Suppressor macrophage (primary cell): ENCODE measurements at places on chromosomes 13 and 19.

- peak; percentile 66 for DNase-seq
Measured at GRCh38 chr19:7862413-7862951, 11.7 kb downstream of the PRR36 start.

- no peak for DNase-seq
Measured at GRCh38 chr13:102020611-102021216, 381.1 kb downstream of the FGF14 start.

DNA sequence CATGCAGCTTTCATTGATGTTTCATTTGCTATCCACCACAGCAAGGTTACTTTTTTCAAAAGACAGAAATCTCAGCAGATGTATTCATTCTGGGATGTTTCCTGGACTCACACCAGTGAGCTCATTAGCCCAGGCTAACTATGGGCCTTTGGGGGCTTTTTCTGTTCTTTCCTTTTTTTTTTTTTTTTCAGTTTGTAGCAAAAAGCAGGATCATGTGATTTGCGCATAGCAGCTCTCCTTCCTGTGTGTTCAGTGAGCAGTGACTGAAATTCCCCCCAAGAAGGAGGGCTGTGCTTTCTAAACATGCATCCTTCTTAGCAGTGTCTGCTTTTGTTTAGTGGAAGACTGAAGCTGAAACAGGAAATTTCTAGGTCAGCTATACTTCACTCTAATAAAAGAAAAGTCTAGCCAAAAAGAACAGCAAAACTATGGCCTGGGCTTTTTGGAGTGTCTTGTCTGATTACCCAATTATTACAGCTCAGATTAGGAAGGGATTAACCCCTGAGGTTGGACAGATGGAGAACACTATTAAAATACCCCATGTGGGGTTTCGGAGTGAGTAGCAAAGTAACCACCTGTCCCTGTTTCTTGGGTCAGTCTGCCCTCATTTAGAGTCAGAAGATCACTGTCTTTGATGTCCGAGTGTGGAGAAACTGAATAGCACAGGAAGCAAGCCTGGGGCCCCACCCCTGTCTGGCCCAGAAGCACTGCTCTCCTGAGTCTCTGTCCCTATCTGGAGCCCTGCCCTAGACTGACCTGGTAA, 8.9 kb upstream of the AMER2 start:
- DNase-seq, result no peak

DNA sequence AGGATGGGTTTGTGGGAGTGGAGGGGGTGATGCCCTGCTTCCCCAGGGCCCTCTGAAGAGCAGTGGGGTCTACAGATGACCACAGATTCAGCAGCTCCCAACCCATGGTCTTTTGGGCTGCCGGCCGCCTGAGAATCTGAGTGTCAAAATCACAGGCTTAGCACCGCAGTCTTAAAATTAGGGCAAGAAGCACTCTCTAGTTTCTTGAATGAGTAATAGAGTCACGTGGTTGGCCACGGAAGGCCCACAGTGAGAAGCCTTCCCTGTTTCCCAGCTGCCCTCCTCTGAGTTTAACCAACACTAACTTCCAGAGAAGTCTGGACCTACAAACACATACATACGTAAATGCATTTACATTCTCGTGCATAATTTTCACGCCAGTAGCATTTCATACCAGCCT, 5.2 kb downstream of the PRMT1 start:
- DNase-seq, result no peak

GRCh38 chr19:30564551-30565011, 192.4 kb downstream of the ZNF536 start:
- DNase-seq, result no peak

DNA sequence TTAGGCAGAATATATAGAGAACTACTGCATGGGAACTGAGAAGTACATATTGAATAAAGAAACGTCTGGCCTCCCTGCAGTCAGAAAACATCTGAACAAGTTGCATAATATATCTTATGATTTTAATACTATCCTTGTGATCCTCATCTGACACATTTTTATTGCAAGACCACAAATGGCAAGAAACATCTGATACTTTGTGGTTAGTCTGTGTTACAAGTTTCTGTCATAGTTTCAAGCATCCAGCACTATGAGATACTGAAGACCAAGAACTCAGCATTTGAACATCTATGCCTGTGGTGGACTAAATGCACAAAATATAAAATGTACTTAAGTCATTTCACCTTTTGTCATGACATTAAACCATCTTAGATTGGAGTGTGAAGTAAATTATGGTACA, 1175.8 kb upstream of the MIR17HG start:
- no peak for DNase-seq

- DNase-seq, result no peak
Measured at GRCh38 chr13:74018062-74018431, 116.2 kb downstream of the KLF12 start.

DNA sequence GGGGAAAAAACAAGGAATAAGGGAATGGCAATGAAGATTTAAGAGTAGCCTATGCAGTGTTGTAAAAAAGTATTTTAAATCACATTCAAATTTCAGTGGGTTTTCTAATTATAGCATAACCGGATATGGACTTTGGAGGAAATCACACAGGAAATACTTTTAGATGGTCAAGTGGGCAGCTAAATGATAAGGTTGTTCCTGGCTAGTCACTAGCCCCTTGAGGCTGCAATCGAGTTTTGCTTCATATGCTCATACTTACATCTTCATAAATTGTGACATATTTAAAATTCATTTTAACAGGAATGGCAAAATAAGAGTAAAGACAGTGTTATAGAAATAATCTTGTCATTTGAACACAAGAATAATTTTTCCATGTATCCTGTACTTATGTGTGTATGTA, 88.9 kb downstream of the WDFY2 start:
- no peak for DNase-seq

DNA sequence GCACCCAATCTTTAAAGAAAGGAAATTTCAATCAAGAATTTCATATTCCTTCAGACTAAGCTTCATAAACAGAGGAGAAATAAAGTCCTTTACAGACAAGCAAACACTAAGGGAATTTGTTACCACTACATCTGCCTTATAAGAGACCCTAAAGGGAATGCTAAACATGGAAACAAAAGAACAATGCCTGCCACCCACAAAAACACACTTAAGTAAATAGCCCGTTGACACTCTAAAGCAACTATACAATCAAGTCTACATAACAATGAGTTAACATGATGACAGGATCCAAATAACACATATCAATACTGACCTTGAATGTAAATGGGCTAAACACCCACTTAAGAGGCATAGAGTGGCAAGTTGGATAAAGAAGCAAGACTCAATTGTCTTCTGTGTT, 1056.9 kb upstream of the ATXN8OS start:
- DNase-seq, result no peak

GRCh38 chr19:40605216-40605971, 4.2 kb downstream of the LTBP4 start:
- peak; percentile 72 for DNase-seq

- DNase-seq, result no peak
Measured at GRCh38 chr19:1045247-1045603, 5.3 kb downstream of the ABCA7 start.

DNA sequence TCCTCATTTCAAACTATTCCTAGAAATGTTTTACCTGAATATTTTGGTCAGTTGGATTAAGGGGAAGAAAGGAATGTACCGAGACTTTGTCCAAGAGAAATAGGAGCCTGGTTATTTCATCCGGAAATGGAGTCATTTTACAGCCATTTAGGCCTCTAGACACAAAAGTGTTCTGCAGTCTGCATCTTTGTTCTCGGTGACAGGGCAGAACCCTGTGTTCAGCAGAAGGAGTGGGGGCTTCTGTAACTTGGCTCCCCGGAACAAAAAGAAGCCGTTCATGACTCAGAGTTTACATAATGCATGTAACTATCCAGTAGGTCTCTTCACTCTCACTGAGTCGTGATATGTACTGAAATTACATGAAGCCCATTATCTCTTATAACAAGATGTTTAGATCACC, 21.6 kb upstream of the FNDC3A start:
- no peak for DNase-seq

- no peak for DNase-seq
Measured at GRCh38 chr13:19071161-19071936, 110.3 kb downstream of the TUBA3C start.

- DNase-seq, result no peak
Measured at GRCh38 chr13:108610507-108610906, 18.9 kb upstream of the MYO16 start.
